HT1080 (cell line): ENCODE measurements at places on chromosomes 7 and 10.
A peak's percentile ranks its signal among the peaks of the same experiment; 100 is the strongest.

DNA sequence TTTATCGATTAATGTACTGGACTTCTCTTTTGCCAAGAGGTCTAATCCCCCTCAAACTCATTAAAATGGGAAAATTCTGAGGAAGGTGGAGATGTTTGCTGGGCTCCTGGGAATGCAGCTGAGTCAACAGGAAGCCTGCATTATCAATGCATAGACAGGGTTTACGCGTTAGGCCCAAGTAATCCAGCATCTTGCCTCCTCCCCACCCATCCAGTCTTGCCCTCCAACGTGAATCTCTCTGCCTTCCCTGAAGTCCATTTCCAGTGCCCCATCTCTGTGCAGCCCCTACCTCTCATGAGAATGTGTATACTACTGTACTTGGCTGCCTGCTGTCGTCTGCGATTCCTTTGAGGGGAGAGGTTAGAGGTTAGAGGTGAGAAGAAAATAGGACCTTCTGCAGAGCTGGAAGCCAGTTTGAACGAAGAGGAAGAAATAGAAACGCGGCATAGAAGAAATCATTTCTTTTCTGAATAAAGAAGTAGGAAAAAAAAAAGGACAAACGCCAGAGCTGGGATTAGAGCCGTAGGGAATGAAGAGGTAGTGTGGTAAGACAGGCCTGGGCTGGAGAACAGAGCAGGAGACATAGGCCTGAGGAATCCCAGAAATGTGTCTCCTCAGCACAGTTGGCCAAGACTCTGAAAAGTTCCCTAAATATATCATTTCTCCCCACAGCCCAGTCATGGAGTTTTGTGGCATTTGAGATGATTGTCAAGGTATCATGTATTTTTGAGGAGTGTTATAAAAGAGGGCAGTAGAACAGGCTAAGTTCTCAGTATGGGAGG lies 75.6 kb downstream of the MYOF start:
- DNase-seq: no peak

GRCh38 chr7:91653286-91653685 lies 227.2 kb downstream of the MTERF1 start:
- no peak for DNase-seq

DNA sequence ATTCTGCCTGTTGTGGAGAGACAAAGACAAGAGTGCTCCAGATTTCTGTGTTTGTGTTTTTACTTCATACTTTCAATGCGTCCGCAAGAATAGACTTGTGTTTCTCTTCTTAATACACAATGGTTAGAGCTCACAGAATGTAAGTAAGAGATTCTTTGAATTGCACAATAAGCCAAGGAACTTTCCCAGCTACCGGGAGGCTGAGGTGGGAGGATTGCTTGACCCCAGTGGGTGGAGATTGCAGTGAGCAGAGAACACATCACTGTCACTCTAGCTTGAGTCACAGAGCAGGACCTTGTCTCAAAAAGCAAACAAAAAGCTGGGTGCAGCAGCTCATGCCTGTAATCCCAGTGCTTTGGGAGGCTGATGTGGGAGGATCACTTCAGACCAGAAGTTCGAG lies 250.7 kb upstream of the MYO3A start:
- peak; percentile 15 for DNase-seq

DNA sequence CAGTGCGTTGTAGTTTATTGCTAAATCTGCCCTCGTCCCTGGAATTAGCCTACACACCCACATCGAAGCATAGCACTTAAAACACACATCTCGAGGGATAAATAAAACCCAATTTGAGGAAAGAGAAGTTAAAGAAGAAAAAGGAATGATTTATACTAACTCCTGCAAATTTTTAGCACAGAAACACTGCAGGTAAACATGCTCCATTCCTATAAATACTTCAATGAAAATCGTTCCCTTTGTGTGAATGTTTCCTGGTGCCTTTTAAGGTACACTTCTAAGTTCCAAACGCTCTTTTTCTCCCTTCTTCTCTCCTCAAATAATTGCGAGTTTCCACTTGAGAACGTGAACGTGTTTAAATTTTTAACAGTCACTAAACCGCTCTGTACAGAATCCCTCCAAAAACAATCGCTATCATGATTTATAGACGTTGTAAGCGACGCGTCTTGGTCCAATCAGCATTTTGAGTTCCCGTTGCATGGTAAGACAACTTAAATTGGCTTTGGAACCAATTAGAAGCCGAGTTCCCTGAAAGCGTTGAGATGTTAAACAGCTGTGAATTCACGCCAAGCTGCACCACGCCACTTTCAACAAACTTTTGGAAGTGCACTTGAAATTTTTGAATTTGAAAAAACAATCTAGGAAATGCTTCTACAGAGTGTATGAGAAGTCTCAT lies 12.5 kb upstream of the EBLN1 start:
- peak; percentile 66 for DNase-seq
